ENCODE measurements at places on chromosomes 16 and 17.

- DNase-seq: peak; percentile 13
Observed at GRCh38 chr16:17305694-17306093, 165.1 kb downstream of the XYLT1 start.

DNA sequence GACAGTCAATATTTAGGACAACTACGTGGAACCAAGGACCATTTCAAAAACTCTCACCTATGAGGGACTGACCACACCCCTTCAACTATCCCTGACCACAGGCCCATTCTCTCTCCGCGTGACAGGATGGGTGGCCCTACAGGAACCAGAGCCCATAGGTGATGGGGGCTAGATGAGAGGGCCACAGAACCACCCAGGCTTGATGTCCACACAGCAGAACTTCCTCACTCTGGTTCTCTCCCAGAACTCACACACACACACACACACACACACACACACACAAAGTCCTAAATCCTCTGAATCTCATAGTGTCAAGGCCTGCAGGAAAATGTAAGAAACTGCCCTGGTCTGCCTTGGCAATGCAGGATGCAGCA lies 1.5 kb downstream of the ZNF319 start:
- DNase-seq: no peak

DNA sequence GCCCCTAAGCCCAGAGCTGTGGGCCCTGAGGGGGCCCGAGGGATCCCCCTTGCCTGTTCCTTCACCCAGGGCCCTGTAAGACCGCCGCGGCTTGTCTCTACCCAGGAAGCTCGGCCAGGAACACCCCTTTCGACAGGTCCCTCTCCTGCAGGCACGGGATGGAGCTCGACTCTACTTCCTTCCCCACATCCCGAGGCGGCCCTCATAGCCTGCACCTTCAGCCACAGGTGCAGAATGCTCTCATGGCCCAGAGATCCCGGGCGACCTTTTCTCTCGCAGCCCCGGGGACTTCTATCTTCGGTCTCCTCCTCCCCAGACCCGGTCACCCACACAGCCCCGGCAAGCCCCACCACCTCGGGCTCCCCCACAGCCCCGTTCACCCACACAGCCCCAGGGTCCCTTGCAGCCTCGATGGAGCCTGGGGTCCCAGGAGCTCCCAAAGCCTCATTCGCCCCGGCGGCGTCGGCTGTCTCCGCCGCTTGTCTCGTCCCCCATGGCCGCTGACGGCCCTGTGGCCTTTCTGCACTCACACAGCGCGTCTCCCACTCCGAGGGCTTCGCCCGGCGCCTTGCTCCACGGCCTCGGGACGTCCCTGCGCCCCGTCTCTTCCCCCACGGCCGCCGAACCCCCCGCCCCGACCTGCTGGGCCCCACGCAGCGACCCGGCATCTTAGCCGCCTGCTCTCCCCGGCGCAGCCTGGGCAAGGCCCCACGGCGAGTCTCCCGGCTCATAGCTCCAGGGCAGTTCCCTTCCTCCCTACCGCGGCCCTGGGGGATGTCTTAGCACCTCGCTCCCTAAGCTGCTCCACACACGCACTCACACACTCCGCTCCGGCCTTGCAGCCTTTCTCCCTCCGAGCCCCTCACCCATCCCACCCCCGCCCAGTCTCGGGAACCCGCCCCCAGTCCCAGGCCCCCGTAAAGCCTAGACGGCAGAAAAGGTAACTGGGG lies 650 bp downstream of the KIAA0753 start:
- DNase-seq: no peak

DNA sequence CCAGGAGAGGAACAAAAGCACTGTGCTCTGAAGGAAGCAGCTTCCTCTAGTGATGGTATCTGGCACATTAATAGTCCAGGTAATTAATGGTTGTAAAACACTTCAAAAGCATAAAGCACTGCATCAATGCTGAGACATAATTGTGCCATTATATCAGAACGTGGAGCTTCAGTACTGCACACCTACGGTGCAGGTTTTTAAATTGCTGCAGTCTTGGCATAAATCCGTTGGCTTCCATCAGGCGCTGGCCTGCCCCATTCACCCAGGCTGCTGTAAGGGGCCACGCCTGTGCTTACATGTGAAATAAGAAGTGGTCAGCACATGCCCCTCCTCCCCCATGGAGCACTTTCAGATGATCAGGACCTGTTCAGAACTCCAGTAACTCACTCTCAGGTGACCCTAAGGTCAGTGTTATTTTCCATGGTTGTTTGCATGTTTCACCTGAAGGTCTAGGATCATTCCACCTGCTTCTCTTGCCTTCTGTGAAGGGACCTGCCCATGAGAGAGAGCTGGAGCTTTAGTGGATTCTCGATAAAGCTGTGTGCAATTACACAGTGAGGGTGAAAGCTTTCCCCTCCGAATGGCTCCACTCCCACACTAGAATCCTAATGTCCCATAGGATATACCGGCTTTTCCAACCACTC lies 345.3 kb downstream of the CA10 start:
- DNase-seq: no peak

DNA sequence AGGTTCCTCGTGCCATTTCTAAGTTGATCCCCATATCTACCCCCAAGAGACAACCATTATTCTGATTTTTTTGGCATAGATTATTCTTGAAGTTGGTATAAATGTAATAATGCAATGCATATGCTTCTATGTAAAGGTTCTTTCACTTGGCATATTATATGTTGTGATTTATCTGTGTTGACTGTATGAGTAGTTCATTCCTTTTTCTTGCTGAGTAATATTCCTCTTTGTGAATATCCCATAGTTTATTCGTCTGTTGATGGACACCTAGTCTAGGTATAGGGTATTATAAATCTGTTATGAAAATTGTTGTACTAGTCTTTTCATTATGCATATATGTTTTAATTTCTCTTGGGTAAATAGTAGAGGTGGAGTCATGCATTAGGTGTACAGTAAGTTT lies 36.6 kb downstream of the TANC2 start:
- no peak for DNase-seq

GRCh38 chr16:85594273-85594977 lies 18.7 kb upstream of the GSE1 start:
- DNase-seq: no peak

DNA sequence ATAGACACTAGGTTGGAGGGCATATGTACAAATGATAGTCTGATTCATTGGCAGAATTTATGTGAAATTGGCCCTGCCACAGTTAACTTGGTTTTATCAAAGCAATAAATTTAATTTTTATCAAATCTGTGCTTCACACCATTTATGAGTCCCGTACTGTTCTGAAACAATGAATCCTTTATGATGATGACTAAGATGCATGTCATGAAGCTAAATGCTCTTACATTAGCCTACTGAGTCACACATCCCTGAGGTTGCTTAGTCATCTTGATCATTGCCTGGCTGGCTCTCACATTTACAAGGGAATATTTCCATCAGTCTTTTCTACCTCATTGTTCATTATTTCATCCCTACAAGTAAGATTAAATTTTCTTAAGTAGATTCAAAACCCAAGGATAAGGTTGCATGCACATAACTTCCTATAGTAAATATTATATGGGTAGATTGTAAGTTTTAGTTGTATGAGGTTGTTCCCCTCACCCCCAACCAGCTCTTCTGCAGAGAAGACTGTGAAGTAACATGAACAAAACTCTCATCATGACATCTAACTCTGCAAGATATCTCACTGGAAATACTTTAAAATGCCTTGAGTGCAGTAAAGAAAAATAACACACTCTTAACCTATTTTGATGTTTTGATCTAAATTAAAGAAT lies 170.7 kb downstream of the CYB561 start:
- no peak for DNase-seq

GRCh38 chr17:73141411-73141810 lies 23.4 kb upstream of the SSTR2 start:
- no peak for DNase-seq

GRCh38 chr17:37239690-37240334 lies 136.0 kb upstream of the C17orf78 start:
- no peak for DNase-seq

DNA sequence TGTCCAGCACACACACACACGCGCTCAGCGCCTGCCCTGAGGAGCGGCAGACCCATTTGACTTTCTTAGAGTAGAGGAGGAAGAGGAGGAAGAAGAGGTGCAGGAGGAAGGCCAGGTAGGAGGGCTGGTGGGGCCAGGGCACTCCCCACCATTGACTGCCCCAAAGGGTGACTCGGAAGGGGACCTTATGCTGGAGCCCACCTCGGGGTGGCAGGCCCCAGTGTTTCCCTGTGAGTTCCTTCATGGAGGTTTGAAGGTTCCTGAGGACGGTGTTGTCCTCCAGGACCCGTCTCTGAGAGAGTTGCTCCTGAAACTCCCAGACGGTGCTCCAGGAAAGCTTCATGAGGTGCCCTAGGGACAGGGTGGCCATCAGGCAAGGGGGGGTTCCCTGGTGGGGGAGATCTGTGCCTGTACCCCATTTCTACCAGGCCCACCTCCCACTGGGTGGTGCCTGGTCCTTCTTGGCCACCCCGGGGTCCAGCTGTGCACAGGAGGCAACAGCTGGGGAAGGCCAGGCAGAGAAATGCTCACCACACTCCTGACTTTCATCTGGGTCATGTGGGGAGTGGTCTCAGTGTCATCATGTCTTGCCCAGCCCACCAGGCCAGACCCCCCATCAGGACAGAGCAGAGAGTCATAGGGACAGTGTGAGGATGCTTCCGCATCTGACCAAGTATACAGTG lies 89.5 kb downstream of the TNFRSF13B start:
- no peak for DNase-seq

- DNase-seq: no peak
Observed at GRCh38 chr16:81700071-81700779, 78.9 kb upstream of the PLCG2 start.

DNA sequence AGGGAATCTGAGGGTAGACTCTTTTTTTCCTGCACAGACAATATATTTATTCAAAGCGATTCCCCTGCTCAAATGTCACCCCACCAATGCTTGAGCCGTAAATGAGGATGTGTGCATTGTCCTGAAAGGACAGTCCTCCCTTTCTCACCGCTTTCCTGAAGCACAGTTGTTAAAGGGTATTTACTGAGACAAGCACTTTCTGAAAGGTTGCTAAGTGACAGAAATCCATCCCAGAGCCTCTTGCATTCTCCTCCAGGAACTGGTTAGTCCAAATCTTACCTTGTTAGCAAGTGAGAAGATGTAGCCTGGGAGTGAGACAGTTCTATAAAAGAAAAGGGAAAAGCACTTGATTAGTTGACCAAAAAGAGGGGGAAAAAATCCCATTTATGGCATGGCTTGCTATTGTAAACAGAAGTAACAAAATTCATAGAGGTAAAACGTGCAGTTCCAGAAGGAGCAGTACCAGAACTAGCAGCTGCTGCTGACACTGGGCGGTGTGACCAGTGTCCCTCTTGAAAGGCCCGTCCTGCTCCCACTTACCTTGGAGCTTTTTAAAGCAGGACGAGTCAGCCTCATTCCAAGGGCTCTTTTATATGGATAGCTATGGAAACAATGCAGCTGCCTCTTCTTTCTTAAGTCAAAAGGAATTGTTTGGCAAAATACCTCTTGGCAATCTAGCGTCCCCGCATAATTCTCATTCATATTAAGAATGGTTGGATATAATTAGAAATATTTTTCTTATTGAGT lies at the start of gene MYH2:
TSS of gene MYH2 (minus strand) at position 563 of the 747 bp plus-strand sequence. CDS start 1,738 bp downstream, outside the sequence.
- DNase-seq: no peak

- DNase-seq: no peak
Observed at GRCh38 chr17:50668838-50669581, 34.3 kb downstream of the ABCC3 start.

- no peak for DNase-seq
Observed at GRCh38 chr17:72358465-72358864, 237.6 kb downstream of the SOX9 start.

GRCh38 chr16:56626685-56627084 lies 1.1 kb downstream of the MT1E start:
- no peak for DNase-seq

DNA sequence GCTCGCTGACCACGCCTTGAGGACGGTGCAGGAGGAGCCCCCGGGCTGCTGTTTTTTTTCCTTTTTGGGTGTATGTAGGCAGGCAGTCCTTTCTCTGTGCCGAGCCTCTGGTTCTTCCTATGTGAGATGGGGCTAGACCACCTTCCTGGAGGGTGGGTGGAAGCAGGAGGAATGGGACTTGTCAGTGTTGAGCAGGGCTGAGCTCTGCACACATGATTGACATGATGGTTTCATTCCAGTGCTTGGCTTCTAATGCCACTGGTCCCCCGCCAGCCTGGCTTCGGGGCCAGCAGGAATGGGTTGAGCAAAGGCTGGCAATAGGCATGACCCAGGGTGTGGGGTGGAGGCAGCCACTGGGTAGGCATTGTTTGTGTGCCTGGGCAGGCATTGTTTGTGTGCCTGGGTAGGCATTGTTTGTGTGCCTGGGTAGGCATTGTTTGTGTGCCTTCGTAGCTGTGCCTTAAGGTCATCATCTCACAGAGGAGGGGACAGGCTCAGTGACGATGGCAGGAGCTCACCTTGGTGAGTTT lies 14.2 kb upstream of the ADCY7 start:
- no peak for DNase-seq

DNA sequence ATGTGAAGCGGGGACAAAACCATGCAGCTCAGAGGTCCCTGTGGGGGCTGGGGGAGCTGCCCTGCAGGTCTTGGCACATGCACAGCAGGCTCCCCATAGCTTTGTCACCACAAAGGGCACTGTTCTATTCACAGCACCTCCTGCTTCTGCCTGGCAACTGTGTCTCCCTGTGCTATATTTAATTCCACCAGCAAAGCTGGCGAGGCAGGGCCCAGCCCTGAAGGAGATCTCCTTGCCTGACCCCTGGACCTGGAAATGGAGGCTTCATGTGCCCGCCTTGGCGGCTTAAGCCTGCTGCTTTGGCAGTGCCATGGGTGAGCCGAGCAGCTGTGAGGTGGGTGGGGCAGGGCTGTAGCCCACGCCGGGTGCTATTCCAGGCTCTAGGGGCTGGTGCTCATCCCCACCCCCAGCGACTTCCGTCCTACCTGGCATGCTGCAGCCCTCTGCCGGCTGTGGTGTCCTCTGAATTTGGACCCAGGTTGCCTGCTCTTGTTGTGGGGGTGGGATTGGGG lies 6.8 kb downstream of the LDHD start:
- no peak for DNase-seq

DNA sequence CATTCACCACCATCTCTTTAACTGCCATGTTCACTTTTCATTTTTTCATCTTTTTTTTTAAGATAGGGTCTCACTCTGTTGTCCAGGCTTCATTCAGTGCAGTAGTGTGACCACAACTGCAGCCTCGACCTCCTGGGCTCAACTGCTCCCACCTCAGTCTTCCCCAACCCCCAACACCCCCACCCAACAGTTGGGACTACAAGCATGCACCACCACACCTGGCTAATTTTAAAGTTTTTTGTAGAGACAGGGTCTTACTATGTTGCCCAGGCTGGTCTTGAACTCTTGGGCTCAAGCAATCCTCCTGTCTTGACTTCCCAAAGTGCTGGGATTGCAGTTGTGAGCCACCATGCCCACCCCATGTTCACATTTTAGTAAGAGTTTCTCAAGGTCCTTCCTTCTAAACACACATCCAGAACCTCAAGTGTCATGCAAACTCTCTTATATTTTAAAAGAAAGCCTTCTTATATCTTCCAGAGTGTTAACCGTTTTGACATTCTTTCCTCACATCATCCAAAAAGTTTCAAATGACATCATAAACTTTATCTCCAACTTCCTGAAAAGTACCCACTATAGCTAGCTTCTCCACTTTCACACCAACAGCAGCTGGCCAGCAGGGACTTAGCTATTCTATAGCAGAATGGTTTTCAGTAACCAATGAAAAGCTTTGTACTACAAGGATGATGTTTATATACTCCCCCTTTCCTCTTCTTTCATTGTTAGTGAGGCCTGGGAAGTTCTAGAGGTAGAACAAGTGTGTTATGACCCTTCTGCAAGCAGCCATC lies 49.3 kb downstream of the TRAF4 start:
- no peak for DNase-seq

All from activated T-helper 9 cell treated with anti-CD3 and anti-CD28 coated beads, Interleukin-2, amount 50 U/mL, for 16 hours (primary cell).